HFFc6 (cell line): ENCODE measurements at places on chromosomes 2 and 18. TPM values are rescaled to one million over a fixed set of nuclear protein-coding genes. Genes with fewer than 3 reads are reported as not detected.

DNA sequence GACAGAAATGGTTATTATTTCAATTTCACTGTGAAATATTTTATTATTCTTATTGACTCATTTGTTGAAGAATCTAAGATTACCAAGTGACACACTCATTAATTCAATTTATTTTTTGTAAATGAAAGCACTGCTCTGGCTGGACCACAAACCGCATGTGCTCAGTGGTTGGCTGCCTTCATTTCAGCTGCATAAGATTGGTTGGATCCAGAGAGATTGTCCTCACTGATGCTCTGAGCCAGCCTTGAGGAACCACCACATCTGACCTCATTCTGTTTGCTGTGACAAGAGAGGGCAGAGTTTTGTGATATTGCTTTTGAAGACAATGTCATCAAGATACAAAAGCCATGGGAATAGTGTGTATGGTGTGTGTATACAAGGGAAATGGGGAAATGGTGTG, 192.1 kb downstream of the CYRIA start:
- no peak for DNase-seq

DNA sequence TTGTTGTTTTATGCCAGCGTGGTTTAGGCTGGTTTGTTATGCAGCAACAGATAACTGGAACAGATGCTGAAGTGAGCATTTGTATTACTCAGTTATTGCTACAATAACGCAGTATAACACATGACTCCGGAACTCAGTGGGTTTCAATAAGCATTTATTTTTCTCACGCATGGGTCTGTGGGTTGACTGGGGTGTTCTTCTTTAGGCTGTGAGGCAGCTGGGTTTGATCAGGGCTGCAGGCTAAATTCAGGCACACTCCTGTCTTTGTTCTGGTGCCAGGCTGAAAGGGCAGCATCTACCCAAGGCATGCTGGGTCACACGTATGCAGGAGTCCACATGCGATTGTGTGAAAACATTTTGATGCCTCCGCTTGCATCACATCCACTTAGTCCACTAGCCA, 3.8 kb upstream of the SLC1A4 start:
- DNase-seq: no peak

GRCh38 chr2:230658877-230659652, 53.6 kb upstream of the CAB39 start:
- DNase-seq: no peak

DNA sequence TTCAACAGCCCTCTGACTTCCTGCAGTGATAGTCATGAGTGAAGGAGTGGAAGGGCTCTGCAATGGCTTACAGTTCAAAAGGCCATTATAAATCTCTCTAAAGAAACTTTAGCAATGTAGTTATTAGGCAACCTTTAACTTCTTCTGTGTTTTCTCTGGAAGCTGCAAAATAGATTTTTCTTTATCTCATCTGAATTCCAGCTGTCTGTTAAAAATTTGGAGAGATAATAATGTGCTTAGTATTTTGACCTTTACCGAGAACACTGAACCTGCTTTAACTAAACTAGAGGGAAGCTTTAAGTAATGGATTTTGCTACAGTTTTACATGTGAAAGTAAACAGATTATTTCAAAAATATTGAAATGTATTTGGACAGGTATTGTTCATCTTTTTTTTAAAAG, 847.9 kb downstream of the ERBB4 start:
- DNase-seq: no peak

DNA sequence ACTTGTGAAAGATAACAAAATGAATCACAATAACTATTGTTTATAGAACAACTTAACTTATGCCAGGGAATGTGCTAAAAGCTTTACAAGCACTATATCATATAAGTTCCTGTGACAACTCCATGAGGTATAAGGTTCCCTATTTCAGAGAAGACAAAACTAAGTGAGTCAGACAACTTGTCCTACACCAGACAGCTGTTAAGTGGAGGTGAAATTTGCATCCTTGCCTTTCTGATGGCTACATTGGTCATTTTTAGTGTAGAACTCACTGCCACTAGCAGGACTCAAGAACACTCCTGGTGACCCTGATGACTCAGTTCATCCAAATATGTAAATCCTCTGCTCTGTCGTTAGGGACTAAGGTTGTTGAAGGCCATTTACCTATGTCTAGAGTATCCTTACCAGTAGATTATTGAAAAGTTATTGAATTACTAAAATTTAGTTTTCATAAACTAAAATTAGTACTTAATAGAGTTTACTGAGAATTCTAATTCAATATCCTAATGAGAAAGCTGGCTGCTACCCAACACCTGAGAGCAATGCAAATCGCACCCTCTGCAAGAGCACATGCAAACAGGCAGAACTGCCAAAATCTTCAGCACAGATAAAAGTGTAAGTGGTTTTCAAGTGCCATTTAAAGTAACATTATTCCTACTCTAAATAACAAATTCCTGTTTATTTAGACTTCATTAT, 636.2 kb downstream of the NRXN1 start:
- DNase-seq: no peak

DNA sequence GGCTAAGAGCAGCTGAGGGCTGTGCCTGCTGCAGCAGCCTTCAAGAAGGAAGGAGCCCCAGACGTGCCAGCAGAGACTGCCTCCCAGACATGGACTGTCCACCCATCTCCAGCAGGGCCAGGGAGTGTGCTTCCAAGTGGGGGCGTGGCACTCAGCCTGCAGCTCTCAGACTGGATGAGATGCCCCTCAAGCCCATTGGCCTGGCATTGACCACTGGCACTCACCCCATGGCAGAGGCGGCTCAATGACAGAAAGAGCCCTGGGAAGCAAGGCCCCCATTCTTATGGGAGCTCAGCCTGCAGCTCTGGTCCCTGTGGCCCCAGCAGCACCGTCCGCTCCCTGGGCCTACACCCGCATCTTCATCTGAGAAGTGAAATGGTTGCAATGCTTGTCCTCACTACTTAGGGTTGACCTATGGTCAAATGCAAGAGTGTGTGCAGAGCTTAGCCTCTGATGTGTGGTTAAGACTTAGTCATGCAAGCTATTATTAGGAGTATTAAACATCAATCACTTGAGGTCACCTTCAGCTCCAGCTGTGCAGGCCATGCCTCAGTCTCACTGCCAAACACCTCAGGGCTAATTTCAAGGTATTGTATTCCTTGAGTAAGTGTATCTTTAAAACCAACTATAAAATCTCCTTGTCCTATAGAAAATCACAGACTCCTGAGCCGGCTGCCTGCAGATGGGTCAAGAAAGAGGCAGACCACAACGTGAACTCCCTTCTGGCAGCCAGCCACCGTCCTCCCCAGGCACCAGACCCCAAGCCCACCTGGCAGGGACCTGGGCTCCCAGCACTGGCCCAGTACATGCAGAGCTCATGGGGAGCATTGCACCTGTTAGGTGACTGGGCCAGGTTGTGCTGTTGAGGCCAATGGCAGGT, 194.8 kb downstream of the NDUFA10 start:
- DNase-seq: no peak

GRCh38 chr2:231057590-231057989, 923 bp downstream of the PSMD1 start:
- DNase-seq: no peak

Gene PDE1A
- 3.6 to 6.9 TPM (median 4.8 TPM) in 3 replicates for total RNA-seq

Gene LIPG
- total RNA-seq: not detected in 3 replicates

Gene CCDC68
- 0.24 to 0.57 TPM (median 0.40 TPM) in 3 replicates for total RNA-seq
